Cortex of kidney (tissue), 1 donor: ENCODE measurements at places on chromosomes 1 and 21.

- DNase-seq: no peak
These were observed 11.9 kb upstream of the PIGR start for GRCh38 chr1:206958144-206958543.

GRCh38 chr1:109643385-109644230, 12.3 kb upstream of the GSTM4 start:
- no peak for DNase-seq

GRCh38 chr1:22260860-22261432, 118.0 kb upstream of the WNT4 start:
- no peak for DNase-seq

- DNase-seq: no peak
These were observed 100.8 kb downstream of the DMRTB1 start for GRCh38 chr1:53559854-53560580.

GRCh38 chr1:109136766-109137165, 22.9 kb downstream of the ELAPOR1 start:
- DNase-seq: no peak

GRCh38 chr1:209045331-209046057, 538.0 kb upstream of the CAMK1G start:
- no peak for DNase-seq

DNA sequence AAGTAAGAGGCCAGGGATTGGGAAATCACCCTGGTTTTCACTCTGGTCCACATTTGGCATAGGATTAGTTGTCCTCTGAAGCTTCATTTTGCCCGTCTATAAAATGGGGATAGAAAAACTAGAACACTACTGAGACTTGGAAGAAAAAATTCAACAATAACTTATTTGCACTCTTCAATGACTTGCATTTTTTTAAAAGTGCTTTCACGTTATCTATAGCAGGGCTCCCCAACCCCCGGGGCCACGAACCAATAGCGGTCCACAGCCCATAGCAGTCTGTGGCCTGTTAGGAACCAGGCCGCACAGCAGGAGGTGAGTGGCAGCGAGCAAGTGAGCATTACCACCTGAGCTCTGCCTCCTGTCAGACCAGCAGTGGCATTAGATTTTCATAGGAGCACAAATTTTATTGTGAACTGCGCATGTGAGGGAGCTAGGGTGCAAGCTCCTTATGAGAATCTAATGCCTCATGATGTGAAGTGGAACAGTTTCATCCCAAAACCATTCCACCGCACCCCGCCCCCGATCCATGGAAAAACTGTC, 2.8 kb downstream of the KIAA1614 start:
- no peak for DNase-seq

- DNase-seq: no peak
These were observed 9.7 kb downstream of the ARHGEF2 start for GRCh38 chr1:155968670-155969069.

DNA sequence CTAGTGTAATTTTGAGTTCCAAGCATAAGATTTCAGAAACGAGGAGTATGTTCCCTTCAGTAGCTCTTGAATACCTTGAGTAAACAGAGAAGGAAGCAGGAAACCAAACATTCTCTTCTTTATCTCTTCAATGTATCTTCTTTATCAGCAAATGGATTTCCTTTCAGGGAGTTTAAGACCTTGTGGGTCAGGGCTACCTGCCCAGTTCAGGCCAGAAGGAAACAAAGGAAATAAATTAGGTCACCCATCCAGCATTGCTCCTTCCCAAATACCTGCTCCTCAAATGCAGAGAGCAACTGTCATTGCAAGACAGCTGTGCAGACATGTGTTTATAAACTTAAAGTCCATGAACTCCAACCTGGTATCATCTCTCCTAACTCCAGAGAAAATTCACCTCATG, 130.1 kb upstream of the SOD1 start:
- DNase-seq: no peak

- DNase-seq: no peak
These were observed 12.7 kb upstream of the EIF4G3 start for GRCh38 chr1:21189421-21189820.

GRCh38 chr21:36125512-36126207, 9.2 kb upstream of the CBR3 start:
- no peak for DNase-seq

DNA sequence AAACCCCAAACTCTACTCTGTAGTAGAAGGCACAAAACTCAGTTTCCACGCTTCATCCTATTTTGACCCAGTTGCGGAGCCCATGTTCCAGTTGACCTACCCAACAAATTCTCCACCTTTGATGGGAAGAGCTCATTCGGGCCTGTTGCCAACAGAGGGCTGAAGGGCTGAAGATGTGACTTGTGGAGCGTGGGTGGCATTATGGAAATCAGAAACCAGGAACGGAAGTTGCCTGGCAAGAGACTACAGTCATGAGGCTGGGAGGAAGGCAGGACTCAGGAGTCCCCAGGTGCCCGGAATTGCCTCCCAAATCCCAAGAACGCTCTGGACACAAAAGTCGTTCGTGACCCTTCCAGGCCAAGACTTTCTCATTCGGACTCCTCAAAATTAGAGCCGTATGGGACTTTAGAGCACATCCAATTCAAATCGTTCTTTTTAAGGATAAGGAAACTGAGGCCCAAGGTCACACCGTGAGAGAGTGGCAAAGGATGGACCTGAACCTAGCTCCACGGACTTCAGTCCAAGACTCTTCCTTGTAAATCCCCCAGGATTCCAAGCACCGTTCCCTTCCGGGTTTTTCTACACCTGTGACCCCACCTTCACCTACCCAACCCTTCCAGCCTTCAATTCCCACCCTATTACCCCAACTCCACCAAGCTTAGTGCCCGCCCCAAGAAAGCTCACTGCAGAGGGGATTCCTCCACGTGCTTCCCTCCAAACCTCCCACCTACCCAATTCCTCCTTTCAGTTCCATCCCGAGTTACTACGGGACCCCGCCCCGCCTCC, 739 bp downstream of the SMG5 start:
- DNase-seq: no peak

DNA sequence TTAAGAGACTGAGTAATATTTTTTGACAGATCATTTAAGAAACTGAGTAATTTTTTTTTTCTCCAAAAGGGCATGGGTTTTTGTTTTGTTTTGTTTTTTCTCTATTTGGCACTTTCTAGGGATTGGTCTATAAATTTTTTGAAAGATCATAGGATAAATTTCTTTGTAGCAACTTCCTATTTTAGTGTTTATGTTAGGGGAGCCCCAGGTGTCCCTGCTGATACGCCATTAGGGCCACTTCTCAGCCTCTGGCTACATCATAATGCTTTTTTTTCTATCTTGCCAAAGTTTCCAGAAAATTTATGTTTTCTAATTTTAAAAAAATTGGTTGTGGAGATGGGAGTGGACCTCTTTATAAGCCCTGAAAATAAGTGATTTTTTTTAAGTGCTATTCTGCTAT, 2.6 kb downstream of the GABPA start:
- DNase-seq: no peak

- DNase-seq: no peak
These were observed 81.9 kb downstream of the DHRS3 start for GRCh38 chr1:12536023-12536639.

- DNase-seq: no peak
These were observed 46.6 kb downstream of the FCRL5 start for GRCh38 chr1:157505481-157506272.

DNA sequence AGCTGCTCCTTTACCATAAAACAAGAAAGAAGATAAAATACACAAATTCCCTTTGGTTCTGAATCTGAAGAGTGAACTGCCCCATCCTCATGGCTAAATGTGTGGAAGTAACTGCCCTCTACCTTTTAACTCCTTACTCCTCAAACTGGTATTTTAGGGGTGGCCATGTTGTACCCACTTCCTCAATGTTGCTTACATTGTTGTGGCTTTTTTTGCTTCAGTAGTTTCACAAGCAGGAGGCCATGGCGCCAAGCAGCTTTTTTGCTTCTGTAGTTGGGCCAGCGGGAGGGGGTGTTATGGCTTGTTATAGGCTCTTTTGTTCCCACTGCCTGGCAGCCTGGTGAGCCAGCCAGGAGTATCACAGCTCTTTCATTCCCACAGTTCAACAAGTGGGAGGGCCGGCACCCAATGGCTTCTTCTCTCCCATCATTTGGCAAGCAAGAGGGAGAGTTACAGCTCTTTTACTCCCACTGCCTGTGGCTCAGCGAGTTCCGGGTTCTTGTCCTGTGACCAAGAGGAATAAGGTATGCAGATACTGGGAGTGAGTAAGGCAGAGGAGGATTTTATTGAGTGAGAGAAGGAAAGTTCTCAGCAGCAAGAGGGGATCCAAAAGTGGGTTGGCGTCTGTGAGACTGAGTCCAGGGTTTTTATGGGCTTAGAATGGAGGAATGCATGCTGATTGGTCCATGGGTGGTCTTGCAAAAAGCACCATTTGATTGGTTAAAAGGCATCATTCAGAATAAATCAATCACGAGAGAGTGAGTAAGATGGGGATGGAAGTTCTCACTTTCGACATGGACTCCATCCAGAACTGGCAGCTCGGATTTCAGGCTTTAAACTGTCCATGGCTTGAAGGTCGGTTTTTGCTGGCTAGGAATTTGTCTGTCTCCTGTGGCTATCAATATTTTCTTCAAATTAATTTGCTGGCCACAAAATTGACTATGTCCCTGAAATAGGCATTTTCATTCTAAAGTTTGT, 429.6 kb downstream of the HLX start:
- DNase-seq: no peak

GRCh38 chr1:234486858-234487840, 8.2 kb upstream of the TARBP1 start:
- no peak for DNase-seq

DNA sequence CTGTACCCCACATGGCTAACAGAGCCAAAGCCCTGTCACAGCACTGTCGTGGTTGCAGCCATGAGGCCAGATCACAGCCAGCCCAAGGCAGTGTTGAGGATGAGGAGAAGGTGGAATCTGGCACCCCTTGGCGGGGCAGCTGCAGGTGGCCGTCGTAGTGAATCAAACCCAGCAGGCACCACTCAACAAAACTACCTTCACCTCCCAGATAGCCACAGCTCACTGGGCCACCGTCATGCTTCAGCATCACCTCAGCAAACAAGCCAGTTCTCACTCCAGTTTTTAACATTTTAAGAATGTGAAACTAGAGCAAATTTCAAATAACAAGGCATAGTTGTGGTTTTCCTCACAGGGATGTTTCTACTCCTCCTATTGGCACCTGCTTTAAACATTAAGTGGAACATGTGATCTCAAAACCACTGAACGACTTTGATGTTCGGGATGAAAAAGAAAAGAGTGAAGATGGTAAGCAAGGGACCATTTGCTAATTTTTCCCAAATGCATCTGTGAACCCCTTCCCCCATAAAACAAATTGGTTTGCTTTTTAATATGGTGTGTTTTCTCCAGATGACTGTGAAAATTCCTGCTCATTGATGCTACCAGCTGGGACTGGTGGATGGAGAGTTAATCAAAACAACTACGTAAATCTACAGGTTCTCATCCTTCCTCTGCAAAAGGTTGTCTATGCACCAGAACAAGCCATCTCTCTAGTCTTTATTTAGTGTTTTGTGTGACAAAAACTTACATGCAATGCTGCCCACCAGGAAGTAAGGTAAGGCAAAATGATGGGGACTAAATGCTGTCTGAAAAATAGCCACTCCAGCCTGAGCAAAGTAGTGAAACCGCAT, 45.5 kb downstream of the TOR1AIP2 start:
- DNase-seq: no peak

DNA sequence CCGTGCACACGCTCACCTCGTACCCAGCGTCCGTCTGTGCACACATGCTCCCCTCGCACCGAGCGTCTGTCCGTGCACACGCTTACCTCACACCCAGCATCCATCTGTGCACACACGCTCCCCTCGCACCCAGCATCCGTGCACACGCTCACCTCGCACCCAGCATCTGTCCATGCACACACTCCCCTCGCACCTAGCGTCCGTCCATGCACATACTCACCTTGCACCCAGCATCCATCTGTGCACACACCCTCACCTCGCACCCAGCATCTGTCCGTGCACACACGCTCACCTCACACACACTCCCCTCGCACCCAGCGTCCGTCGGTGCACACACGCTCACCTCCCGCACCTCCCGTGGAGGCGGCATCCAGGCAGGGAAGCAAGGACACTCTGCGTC, 24.4 kb upstream of the COL18A1 start:
- DNase-seq: no peak

DNA sequence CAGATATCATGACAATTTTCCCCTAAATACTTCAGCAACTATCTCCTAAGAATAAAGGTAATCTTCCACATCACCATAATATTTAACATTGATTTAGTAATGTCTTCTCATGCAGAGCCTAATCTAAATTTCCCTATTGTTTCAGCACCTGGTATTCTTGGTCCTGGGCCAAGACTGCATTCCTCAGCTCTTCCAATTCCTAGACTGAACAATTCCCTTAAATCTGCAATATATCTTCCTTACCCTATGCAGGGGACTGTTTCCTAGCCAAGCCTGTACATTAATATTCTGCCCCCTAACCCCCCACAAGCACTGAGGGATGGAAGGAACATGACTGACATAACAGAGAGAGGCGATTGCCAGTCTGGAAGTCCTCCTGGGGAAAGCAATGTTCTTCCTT, 28.7 kb upstream of the DISP1 start:
- DNase-seq: no peak

DNA sequence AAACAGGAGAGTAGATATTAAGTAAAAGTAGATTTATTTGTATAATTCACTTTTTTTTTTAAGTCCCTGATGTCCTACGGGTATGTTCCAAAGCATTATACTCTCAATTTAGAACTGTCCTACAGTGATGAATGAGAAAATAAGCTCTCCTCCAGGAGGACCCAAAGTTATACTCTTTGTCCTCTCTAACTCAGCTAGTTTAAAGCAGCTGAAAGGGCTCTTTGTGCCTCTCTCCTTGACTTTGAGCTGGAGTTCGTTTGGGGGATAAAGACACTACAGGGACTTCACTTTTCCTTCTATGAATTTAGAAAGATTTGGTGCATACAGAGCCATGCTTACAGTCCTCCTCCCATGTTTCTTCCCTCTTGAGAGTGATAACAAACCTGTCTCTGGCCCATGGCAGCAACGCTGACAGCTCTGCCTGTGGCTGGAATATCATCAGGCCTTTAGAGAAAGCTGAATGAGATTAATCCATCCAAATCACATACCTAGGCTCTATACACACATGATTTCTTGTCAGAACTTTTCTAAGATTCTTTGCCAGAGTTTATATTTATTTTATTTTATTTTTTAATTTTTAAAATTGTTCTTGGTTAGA, 134.3 kb downstream of the PIK3R3 start:
- DNase-seq: no peak
